Body of pancreas (tissue), 4 donors: ENCODE measurements at places on chromosomes 2 and 18.

DNA sequence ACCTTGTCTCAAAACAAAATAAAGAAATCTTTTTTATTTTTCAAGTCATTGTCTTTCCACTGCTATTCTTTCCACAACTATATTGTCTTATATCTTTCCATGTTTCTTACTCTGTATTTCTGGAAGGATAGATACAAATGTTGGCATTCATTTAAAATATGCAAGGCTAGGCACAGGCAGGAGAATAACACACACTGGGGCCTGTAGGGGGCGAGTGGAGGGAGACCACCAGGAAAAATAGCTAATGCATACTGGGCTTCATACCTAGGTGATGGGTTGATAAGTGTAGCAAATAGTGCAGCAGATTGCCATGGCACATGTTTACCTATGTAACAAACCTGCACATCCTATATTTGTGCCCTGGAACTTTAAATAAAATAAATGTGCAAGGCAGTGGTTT lies 9.6 kb downstream of the MRPL30 start:
- DNase-seq: no peak

GRCh38 chr2:167471332-167471731 lies 583.1 kb downstream of the XIRP2 start:
- DNase-seq: no peak

GRCh38 chr2:40373111-40373510 lies 78.8 kb downstream of the SLC8A1 start:
- no peak for DNase-seq

DNA sequence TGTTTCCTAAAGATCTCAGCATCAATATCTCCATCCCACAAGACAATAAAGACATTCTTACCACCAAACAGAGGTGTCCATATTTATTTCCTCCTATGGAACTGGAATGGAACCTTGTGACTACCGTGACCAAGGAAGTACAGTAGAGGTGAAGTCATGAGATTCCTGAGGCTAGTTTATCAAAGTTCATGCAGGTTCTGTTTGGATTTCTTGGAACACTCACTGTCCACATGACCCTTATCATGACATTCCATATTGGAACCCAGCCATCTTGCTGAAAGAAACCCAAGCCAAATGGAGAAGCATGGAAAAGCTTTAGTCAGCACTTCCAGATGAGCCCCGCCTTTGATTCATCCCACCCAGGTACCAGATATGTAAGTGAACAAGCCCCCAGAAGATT lies 516.0 kb upstream of the POU3F3 start:
- DNase-seq: no peak

DNA sequence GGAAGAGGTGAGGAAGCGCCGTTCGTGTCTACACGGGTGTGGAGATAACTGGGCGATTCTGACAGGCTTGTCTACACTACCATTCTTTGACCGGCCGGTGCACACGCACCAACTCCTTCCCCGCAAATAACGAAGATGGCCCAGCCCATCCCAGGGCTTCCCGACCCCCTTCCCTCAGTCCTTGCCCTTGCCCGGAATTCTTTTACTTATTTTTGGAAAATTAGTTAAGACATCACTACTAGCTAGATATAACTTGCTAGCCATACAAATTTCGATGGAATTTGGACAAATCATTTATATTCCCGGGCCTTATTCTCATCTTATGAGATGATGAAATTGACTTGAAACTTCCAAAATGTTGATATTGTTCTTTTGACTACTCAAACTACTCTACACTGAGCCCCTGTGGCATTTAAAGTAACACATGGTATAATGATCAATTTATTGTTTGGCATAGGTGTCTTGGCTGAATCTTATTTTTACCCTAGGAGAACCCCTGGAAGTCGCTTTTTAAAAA lies 1.3 kb downstream of the ERICH2 start:
- DNase-seq: no peak

GRCh38 chr2:85983766-85984165 lies 95.0 kb upstream of the ST3GAL5 start:
- DNase-seq: no peak

GRCh38 chr2:64352292-64352691 lies 101.7 kb upstream of the LGALSL start:
- DNase-seq: no peak

DNA sequence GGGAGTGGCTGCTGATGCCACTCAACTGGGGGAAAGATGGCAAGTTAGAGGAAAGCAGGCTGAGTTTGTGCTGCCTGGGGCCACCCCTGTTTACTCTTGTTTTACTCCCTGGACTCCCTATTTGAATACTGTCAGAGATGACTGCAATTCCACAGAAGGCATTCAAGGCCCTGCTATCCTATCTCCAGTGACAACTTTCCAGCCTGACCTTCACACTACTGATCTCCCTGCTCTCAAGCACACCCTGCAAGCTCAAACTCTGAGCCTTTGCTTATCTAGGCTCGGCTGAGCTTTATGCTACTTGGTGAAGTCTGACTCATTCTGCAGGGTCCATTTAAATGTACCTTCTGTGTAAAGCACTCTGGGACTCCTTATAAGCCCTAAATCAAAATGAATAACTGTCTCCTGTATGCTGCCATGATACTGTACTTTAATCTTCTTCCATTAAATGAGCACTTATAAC lies 39.3 kb upstream of the DSG1 start:
- no peak for DNase-seq

DNA sequence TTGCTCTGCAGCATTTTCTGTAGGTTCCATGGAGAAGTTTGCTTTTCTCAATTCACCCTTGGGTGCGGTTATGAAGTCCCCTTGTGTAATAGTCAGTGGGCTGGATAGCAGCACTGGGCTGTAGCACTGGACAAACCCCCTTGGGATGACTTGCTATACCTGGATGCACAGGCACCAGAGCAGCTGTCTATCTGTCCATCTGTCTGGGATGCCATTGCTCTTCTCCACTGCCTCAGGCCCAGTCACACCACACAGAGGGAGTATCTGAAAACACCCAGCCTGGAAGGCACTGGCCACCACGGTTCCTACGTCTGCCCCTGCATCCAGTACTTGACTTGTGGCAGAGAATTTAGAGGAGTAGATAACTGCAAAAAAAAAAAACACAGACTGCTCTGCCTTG lies 254.5 kb downstream of the TFCP2L1 start:
- no peak for DNase-seq

DNA sequence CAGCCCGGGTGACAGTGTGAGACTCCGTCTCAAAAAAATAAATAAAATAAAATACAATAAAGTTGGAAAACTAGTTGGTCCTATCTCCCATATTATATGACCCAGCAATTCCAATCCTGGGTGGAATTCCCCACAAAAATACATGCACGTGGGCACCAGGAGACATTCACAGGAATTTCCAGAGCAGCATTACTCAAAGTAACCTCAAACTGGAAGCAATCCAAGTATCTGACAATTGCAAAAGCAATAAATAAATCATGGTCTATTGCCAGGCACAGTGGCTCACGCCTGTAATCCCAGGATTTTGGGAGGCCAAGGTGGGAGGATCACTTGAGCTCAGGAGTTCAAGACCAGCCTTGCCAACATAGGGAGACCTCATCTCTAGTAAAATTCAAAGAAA lies 101.2 kb upstream of the MAP4K4 start:
- DNase-seq: no peak

GRCh38 chr2:96961210-96961950 lies 25.0 kb downstream of the FAM178B start:
- no peak for DNase-seq
